Left lung (tissue), 14 donors: ENCODE measurements at places on chromosomes 16 and 17. TPM values are rescaled to one million over a fixed set of nuclear protein-coding genes. Genes with fewer than 3 reads are reported as not detected.

The PMP22 gene
- 165 TPM for total RNA-seq

The G6PC1 gene
- total RNA-seq = not detected

The MT3 gene
- not detected for total RNA-seq

The CALB2 gene
- 0.60 TPM for total RNA-seq

The TCAP gene
- 2.0 TPM for total RNA-seq

The ZNF830 gene
- 11.8 TPM for total RNA-seq

The EEF2K gene
- total RNA-seq = 32.8 TPM

The GLTPD2 gene
- total RNA-seq = not detected

DNA sequence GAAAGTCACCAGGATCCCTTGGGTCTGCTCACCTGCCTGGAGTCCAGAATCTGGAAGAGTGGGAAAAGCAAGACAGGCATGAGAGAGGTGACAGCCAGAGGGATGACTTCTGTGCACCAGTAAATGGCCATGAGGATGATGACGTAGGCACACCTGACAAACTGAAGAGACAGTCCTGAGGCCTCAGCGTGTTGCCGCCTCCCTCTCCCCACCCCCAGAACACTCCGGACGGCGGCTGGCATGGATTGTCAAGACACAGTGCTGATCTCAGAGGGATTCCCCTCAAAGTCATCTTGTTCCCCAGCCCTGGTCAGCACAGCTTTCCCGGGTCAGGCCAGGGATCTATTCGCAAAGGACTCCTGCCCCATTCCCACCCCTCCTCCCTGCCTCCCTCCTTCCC, 6.2 kb downstream of the SLC13A5 start:
- H3K27ac ChIP-seq = no peak overlapping the region
- no peak for DNase-seq
- H3K4me1 ChIP-seq = peaks cover 4% of the 10 kb centered on the region
- no peaks in the 10 kb centered on the region for H3K36me3 ChIP-seq
- H3K27me3 ChIP-seq = no peaks in the 10 kb centered on the region
- no peak overlapping the region for H3K4me3 ChIP-seq

GRCh38 chr17:52828621-52829020, 670.1 kb upstream of the CA10 start:
- H3K4me1 ChIP-seq = no peaks in the 10 kb centered on the region
- no peak overlapping the region for H3K4me3 ChIP-seq
- no peaks in the 10 kb centered on the region for H3K27me3 ChIP-seq
- H3K36me3 ChIP-seq = no peaks in the 10 kb centered on the region

GRCh38 chr17:79420318-79421243, 190.3 kb downstream of the RBFOX3 start:
- H3K36me3 ChIP-seq = no peaks in the 10 kb centered on the region
- no peak overlapping the region for H3K27ac ChIP-seq
- no peak for DNase-seq
- no peak overlapping the region for H3K4me3 ChIP-seq
- no peaks in the 10 kb centered on the region for H3K27me3 ChIP-seq

DNA sequence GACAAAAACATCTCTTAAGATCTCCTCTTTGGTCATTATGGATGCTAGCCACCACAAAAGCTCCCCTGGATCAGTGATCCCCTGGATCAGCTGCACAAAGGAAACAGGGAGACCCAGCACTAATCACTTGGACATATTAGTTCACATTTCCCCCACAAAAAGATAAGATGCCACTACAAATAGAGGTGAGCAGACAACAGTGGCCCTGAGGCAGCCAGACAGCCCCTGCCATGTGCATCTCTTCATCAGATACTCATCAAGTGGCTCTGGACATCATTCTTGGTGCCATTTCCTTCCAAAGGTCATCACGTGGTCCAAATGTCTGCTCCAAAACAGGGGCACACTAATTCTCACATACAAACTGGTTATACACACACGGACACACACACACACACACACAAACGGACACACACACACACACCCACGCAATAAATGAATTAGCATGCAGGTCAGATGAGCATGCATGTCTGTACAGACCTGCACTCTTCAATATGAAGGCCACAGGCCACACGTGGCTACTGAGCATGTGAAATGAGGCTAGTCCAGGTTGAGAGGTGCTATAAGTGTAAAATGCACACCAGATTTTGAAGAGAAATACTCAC, 4.1 kb downstream of the USP36 start:
- H3K36me3 ChIP-seq = no peaks in the 10 kb centered on the region
- no peak overlapping the region for H3K27ac ChIP-seq
- H3K4me3 ChIP-seq = no peak overlapping the region
- no peak for DNase-seq
- H3K4me1 ChIP-seq = peaks cover 27% of the 10 kb centered on the region
- H3K27me3 ChIP-seq = no peaks in the 10 kb centered on the region

GRCh38 chr16:77647726-77648125, 74.6 kb upstream of the NUDT7 start:
- H3K27me3 ChIP-seq = no peaks in the 10 kb centered on the region
- no peaks in the 10 kb centered on the region for H3K36me3 ChIP-seq
- H3K4me1 ChIP-seq = no peaks in the 10 kb centered on the region
- H3K4me3 ChIP-seq = no peak overlapping the region
- H3K27ac ChIP-seq = no peak overlapping the region

- H3K36me3 ChIP-seq = no peaks in the 10 kb centered on the region
- H3K4me1 ChIP-seq = peaks cover 19% of the 10 kb centered on the region
- H3K4me3 ChIP-seq = no peak overlapping the region
- DNase-seq = no peak
These were observed 101.1 kb downstream of the CMIP start for GRCh38 chr16:81545470-81546250.

GRCh38 chr16:49857423-49858181, 1.7 kb upstream of the ZNF423 start:
- H3K4me1 ChIP-seq = peaks cover 4% of the 10 kb centered on the region
- peak overlapping the region; percentile 77 for H3K27ac ChIP-seq
- DNase-seq = no peak
